ENCODE measurements at places on chromosomes 13 and 19. TPM values are rescaled to one million over a fixed set of nuclear protein-coding genes. Genes with fewer than 3 reads are reported as not detected.

- DNase-seq = no peak
These were observed 383.1 kb upstream of the GPC6 start for GRCh38 chr13:92843549-92843948.

GRCh38 chr19:17333611-17334413 lies 843 bp downstream of the ANO8 start:
- DNase-seq = peak; percentile 59

- no peak for DNase-seq
These were observed 1312.4 kb downstream of the PCDH9 start for GRCh38 chr13:65917731-65918130.

DNA sequence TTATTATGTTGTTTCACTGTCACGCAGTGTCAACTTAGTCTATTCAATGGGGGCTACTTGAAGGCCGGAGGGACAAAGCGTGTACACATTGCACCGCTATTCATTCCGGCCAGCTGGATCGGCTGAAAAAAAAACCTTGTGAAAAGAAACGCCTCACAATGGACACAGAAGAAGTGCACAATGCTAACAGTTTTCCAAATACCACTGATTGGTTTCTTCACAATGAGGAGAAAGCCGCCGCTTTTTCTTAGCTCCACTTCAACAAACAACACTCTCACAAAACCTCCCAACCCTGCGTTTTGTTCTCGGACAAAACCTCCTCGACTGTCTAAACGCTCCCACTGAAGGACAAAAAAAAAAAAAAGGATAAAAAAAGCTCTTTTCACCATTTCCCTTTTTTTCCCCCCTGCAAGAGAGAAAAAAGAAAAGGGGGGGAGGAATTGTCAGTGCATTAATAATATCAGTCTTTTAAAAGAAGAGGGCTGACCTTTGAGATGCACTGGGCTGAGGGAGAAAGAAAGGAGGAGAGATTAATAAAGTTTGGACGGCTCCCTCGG lies 5.4 kb downstream of the SOX21 start:
- no peak for DNase-seq

- no peak for DNase-seq
These were observed 37.5 kb upstream of the XPO4 start for GRCh38 chr13:20940083-20940482.

GRCh38 chr13:37198629-37199028 lies 93.2 kb upstream of the CSNK1A1L start:
- DNase-seq = no peak

Gene ZNF260
- total RNA-seq = 10.3 TPM

Gene ZNF540
- 3.2 TPM for total RNA-seq

Gene LAIR1
- total RNA-seq = 12.9 TPM

Gene CCDC8
- total RNA-seq = not detected

Gene C19orf81
- not detected for total RNA-seq

Gene ZNF442
- 2.5 TPM for total RNA-seq
